ENCODE measurements at places on chromosomes 7 and 10.
A peak's percentile ranks its signal among the peaks of the same experiment; 100 is the strongest.

GRCh38 chr7:51019191-51019844, 236.6 kb upstream of the GRB10 start:
- DNase-seq = no peak

- no peak for DNase-seq
These were observed 145.5 kb downstream of the KLF6 start for GRCh38 chr10:3639546-3639945.

DNA sequence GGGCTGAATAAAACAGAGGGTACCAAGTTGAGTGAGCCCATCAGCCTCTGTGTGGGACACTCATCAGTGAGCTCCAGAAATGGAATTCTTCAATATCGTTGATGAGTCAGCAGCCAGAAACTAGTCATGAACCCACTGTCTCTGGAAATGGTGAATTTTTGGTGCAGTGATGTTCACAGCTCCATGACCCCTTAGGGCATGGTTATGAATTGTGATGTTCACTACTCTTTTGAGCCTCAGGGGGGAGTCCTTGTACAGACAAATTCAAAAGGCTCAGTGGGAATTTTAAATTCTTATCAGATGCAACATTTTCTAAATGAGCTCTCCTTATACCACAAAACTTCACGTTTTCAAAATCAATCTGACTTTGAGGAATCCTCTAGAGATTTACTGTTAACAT, 335.7 kb downstream of the PHTF2 start:
- peak; percentile 32 for DNase-seq

- DNase-seq = no peak
These were observed 565.4 kb upstream of the AUTS2 start for GRCh38 chr7:69032848-69033247.

- DNase-seq = no peak
These were observed 30.0 kb upstream of the VDAC2 start for GRCh38 chr10:75180592-75180991.
